Stimulated activated CD4-positive, alpha-beta T cell treated with anti-CD3 and anti-CD28 coated beads, TNF-alpha, amount 100 ng/mL, for 4 hours (primary cell): ENCODE measurements at places on chromosomes 3 and 15.

DNA sequence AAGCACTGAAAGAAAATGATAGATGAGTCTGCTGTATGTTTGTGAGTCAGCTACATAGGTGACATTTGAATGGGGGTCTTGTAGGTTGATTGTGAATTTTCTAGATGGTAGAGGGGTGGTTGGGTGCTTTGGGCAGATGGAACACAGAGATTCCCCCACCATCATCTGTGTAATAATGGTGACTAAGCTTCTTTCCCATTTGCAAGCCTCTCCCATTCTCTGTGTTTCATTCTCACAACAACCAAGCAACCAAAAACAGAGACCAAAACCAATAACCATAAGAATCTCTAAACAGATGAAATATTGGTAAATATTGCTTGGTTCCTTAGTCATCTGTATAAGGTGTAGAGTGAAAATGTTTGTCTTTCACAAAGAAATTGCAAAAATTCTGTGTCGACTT is 17.8 kb upstream of the UTS2B start:
- DNase-seq: no peak

GRCh38 chr15:54250326-54250725 is 272.1 kb downstream of the UNC13C start:
- DNase-seq: no peak

DNA sequence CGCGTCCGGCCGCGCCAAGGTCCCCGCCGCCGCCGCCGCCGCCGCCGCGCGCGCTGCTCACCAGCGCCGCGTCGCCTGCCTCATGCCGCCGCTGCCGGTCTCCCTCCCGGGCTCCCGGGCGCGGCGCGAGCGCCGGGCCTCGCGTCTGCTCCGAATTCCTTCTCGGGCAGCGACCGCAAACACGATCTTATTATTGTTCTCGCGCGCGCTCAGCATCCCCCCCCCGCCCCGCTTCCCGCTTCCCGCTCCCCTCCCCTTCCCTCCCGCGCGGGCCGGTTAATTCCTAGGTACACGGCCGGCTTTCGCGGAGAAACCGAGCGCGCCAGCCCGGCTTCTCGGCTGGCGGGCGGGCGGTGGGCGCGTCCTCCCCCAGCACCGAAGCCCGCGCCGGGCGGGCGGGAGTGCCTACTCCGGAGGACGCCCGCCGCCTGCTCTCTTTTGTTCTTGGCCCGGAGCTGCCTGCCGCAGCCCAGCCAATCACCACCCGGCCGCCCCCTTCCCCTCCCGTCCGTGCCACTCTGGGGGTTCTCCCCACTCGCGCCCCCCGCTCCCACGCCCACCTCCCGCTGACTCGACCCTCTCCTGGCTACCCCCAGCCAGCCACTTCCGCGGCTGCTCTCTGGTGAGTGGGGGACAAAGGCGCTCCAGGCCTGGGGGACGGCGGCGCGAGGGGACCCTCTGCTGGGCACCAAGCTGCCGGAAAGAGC is at the start of gene HDGFL3:
HDGFL3 (minus strand) TSS at position 164 of the 707 bp plus-strand sequence. CDS start 409 bp downstream, outside the sequence.
- no peak for DNase-seq

- DNase-seq: no peak
Measured at GRCh38 chr3:155889212-155889611, 18.8 kb downstream of the GMPS start.

- DNase-seq: no peak
Measured at GRCh38 chr3:174219738-174220137, 639.4 kb upstream of the NAALADL2 start.

GRCh38 chr15:69909719-69910444 is 187.8 kb downstream of the TLE3 start:
- no peak for DNase-seq

DNA sequence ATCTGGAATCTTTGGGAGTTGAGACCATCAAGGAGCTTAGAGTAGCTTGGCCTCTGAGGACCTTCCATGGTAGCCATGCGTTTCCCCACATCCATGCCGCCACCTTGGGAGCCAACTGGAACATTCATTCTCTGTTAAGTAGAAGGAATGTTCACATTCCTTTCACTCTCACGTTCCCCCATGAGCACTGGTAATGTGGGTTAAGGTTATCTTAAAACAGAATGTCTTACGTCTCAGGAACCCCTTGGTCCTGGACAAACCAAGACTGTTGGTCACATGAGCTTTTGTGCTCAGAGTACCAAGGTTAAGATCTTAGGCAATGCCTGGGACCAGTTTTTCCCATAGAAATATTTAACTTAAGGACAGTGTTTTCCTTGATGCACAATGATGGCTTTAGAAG is 211.7 kb upstream of the UBE2E1 start:
- no peak for DNase-seq

DNA sequence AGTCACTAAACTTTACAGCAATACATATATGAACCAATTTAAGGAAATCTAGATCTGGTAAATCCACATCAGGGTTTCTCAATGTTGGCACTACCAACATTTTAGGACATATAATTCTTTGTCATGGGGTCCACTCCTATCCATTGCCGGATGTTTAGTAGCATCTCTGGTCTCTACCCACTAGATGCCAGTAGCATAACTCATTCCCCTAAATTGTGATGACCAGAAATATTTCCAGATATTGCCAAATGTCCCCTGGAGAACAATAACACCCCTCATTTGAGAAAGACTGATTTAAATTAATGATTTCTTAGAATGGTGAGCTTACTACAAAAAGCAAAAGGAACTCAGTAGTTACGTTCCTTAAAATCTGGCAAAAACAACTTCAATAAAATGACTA is 23.1 kb upstream of the ANKRD28 start:
- DNase-seq: no peak

- DNase-seq: no peak
Measured at GRCh38 chr3:147119989-147120388, 286.4 kb downstream of the ZIC4 start.

GRCh38 chr3:62686503-62687294 is 188.5 kb downstream of the CADPS start:
- no peak for DNase-seq

DNA sequence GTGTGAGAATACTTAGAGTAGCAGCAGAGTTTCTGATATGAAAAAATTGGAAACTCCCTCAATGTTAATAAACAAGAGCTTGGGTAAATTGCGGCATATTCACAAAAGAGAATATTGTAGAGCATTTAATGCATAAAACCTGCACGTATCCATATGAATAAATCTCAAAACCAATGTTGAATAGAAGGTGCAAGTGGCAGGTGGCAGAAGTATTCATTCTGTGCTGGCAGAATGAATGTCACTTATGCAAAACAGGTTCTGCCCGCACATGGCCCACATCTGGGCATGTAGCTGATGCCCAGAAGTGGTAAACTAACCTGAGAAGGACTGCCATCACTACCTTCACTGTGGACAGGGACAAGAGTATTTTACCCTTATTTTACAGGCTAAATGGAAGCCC is 14.1 kb upstream of the PRSS50 start:
- DNase-seq: no peak

DNA sequence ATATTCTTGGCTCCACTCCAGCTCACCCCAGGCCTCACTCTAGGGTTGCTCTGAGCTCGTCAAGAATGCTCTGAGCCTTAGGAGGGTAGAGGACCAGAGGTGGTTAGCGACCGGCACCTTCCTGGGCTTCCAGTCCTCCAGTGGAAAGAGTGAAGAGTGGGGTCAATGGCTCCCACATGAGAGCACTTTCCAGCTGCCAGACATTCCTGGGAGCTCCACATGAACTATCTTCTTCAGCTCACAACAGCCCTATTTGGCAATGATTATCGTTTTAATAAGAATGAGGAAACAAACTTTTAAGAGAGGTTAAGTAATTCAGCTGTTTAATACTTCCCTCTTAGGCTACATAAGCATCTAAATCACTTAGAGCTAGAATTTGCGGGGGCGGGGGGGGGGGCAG is 139.3 kb downstream of the STT3B start:
- no peak for DNase-seq

DNA sequence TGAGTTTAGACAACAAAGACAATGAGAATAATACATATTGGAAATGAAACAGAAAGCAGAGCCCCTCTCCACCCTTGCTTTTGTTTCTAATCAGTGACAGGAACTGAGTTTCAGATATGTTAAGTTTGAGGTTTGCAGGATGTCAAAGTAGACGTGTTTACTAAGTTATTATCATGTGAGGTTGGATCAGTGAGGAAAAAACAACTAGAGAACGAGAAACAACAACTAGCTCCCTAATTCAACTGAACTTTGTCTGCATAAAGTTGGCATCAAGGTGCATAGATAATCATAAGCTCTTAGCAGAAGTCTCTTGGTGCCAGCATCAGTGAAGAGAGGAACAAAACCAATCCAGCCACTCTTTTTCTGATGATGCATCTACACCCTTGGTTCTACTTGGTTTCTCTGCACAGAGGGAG is 491.1 kb upstream of the NR2F2 start:
- no peak for DNase-seq

GRCh38 chr3:27573780-27574437 is 89.7 kb upstream of the SLC4A7 start:
- DNase-seq: no peak

- DNase-seq: peak; percentile 98
Measured at GRCh38 chr3:15601399-15602145, at the start of the genes BTD and HACL1. Gene BTD, plus strand, starts transcription at chr3:15601745. Its CDS starts 33,695 bp downstream, at chr3:15635440. Gene HACL1, minus strand, starts transcription at chr3:15601569. Its CDS starts 106 bp downstream, at chr3:15601463.

GRCh38 chr15:68654786-68655560 is 76.2 kb downstream of the CORO2B start:
- DNase-seq: no peak

- DNase-seq: peak; percentile 16
Measured at GRCh38 chr3:43194490-43195114, 88.7 kb upstream of the POMGNT2 start.

GRCh38 chr3:151775314-151776258 is 38.3 kb upstream of the AADAC start:
- DNase-seq: no peak

- DNase-seq: no peak
Measured at GRCh38 chr15:90959894-90960293, 5.2 kb downstream of the RCCD1 start.

DNA sequence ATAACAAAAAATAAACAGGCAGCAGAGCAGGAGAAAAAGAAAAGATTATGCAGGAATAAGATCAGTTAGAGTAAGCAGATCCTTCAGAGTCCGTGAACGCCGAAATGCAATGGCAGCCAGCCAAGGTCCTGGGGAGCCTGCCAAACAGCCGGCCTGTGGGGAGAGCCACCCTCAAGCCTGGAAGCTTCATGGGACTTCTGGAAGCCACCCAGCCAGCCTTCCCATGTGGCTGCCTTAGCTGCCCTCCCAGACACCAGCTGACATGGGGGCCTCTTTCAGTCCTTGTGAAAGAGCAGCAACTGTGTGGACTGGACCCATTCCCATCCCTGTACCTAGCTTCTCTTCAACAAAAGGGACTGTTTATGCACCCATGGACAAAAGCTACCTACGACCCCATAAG is 64.9 kb upstream of the RAD18 start:
- no peak for DNase-seq

DNA sequence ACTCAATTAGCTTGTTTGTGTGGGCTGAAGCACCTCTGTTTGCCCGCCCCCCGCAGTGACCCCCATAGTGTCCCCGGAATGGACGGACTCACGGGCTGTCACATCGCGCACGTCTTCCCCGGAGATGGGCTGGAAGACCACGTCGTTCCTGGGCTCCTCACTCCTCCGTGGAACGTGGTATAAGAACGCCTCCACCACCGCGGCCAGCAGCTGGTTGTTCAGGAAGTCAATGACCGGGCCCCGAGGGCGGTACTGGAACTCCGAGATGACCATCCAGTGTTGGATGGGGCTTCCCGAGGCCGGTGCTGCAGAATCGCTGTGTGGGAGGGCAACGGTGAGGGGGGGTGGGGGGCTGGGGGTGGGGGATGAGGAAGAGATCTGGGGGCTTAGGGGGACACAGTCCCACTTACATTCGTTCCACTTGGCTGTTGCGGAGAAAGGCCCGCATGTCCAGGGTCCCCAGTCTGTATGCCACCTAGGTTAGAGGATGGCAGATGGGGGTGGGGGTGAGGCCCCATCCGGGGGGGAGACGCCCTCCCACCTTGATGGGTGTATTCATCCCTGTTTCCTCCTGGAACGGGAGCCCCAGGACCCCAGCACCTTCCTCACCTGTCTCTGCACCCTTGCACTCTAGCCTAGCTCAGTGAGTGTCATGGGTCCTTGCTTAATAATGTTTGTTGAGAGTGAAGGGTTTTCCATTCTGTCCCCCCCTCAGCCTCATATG is 30.2 kb downstream of the MUC20 start:
- DNase-seq: no peak

DNA sequence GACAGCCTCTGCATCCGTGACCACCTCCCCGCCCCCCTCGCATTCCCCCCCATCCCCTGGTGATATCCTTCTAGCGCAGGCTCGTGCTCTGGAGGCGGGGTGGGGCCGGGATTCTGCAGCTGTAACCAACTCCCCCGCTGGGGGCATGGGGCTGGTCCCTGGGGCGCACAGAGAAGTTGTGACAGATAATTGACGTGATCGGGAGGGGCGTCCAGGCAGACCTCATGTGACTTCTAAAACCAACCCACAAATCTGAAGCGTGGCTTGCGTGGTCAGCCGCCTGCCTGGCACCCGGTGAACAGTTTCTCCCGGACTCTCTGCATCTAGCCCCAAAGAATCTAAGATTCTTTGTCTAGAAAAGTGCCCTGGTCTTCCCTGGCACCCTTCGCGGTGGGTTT is 100.6 kb upstream of the IGF1R start:
- no peak for DNase-seq

- DNase-seq: no peak
Measured at GRCh38 chr15:93943586-93943985, 287.8 kb upstream of the MCTP2 start.

GRCh38 chr15:41690636-41691035 is 30.4 kb downstream of the MGA start:
- DNase-seq: no peak

DNA sequence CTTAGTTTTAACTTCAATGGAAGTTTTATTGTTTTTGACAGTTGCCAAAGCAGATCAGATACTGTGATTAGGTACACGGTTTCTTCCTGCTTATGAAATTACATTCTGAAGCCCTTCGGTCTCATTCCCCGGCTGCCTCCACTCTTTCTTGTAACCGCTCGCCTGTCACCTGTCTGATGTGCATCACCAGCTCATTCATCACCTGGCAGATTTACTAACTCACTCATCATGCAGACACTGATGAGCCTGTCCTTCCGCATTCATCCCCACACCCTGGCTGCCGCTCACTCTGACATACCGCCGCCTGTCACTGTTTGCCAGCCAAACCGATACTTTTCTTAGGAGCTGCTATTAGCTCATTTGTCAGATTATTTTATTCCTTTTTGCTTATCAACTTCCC is 82.8 kb upstream of the NSMCE3 start:
- DNase-seq: no peak

GRCh38 chr15:65369651-65370050 is 8.2 kb downstream of the IGDCC3 start:
- no peak for DNase-seq

DNA sequence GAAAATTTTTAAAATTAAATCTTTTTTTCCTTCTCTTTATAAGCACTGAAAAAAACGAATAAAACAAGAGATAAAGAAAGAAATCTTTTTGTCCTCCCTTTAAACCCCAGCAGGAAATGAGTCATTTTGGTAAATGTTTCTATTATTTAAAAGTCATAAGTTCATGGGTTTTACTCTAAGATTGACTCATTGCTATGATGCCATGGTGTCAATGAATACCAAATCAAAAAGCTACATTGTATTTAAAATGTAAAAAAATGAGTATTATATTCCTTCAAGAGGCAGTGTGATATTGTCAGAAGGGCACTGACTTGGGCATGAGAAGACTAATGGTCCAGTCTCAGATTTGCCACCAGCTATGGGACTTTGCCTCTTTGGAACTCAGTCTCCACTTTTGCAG is 303.4 kb upstream of the DNAJC19 start:
- no peak for DNase-seq
